ENCODE measurements at places on chromosomes 6 and 20.

DNA sequence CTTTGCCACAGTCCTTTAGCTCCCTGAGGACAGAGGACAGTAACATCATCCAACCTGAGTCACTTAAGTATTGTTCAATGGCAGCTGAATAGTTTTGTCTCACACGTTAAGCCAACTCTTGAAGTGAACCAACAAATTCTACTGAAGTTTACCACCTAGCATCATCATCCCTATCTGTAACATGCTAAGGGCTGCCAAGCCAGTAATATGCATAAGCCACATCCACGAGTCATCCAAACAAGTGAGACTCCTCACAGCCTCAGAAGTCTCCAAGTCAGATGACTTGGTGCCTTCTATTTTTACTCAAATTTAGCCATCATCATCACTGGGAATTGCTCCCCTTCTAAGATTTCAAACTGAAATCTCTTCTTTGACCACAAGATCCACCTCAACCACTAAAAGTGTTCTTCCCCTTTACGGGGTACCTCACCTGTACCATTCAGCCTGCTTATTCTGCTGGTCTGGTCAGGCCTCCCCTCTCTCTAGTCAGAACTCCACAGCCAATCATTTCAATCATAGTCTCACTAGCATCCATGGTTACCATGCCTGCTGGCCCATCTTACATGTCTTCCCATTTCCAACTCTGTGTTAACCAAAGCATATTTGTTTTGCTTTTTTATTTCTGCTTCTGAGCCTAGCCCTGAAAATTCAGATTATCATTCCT, 73.7 kb downstream of the DTNBP1 start:
- DNase-seq, result no peak

GRCh38 chr6:137851669-137852068, 15.4 kb upstream of the TNFAIP3 start:
- no peak for DNase-seq

DNA sequence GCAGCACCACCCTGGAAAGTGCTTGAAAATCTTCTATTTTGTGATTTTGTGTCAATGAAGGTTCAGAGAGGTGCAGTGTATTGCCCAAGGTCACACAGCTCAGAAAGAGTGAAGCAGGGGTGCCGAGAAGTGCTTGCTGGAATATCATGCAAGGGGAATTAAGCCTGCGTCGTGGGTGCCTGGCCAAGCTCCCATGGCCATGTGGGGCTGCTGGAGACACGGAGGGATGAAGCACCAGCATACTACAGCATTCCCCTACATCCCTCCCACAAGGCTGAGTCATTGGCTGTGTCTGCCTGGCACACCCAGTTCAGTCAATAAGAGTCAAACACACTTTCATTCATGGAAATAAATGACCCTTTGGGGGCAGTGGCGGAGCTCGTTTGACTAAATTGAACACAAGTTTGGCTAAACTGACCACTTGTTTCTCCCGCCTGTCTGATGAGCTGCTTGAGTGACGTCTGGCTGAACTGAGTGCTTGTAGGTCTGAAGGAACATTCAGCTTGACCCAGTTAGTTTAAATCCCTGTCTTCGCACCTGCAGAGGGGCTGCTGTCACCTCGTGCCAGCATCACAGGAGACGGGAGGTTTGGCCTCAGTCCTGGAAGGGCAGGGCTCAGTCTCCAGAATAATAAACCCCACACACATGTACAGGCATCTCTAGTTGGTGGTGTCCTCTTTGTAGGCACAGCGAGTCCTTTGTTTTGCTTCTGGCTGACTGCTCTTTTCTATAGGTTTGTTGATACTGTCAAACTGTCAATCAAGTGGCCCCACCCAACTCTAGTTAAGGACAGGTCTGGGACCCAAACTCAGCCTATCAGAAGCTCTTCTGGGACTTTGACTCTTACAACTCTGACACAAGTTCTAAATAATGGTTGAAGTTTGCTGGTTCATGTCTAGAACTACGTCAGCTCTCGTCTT, 8.4 kb upstream of the TGM2 start:
- peak; percentile 60 for DNase-seq

- no peak for DNase-seq
Measured at GRCh38 chr6:43355862-43356590, 13.4 kb downstream of the ZNF318 start.

DNA sequence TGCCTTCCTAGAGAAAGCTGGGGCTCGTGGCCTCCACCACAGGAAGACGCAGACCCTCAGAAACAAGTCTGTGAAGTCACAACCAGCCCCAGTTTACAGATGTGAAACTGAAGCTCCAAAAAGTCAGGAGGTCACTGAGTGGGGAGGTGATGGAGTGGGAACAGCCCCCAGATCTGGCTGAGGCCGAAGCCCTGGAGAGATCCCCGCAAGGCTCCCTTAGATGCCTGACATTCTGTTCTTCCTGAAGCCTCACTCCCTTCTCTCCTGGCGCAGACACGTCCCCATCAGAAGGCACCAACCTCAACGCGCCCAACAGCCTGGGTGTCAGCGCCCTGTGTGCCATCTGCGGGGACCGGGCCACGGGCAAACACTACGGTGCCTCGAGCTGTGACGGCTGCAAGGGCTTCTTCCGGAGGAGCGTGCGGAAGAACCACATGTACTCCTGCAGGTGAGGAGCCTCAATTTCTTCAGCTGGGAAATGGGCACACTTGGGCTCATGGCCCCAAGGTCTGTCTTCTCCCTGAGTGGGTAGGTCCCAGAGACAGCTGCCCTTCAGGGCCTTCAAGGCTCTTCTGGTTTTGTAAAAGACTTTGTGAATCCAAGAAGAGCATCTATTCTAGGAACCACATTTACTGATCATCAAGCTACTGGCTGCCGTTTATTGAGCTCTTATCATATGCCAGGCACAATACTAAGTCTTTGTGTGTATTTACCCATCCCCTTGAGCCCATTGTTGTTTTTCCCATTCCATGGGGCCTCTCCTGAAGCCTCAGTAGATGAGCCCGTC, 50.5 kb downstream of the HNF4A start:
- no peak for DNase-seq

GRCh38 chr6:35152067-35152707, 11.0 kb upstream of the TCP11 start:
- no peak for DNase-seq

DNA sequence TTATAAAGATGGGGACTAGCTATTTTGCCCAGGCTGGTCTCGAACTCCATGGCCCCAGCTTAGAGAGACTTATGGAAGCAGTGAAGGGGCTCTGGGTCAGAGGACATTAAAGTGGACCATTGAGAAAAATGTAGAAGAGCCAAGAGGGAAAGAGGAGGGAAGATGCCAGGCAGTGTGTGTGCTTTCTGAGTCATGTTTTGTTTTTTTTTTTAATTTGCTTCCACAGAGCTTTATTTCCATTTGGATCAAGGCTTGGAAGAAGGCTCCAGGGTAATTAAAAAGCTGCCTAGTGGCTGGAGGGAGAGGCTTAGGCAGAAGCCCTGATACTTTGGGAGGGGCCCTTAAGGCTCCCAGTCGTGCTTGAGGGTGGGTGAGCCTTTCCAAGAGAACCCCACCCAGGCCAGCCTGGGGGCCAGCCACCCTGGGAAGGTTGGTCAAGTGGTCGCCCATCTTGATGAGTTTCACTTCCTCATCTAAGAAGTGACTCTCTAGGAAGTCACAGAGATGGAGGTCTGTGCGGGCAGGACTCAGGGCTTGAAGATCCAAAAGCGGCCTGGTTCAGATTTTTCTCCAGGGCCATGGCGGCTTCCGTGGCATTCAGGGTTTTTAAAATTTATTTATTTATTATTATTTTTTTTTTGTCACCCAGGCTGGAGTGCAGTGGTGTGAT, 3.0 kb upstream of the ZNF335 start:
- no peak for DNase-seq

GRCh38 chr6:20696676-20697075, 162.4 kb downstream of the CDKAL1 start:
- no peak for DNase-seq

GRCh38 chr6:79614326-79615305, 16.5 kb upstream of the SH3BGRL2 start:
- DNase-seq, result no peak

Measured in femur (tissue), 1 donor.